ENCODE measurements at places on chromosomes 6 and 20.
A peak's percentile ranks its signal among the peaks of the same experiment; 100 is the strongest.

- no peak for DNase-seq
Measured at GRCh38 chr6:125480571-125480970, 178.8 kb upstream of the HDDC2 start.

- peak; percentile 36 for DNase-seq
Measured at GRCh38 chr20:39019805-39020325, 57.7 kb downstream of the DHX35 start.

GRCh38 chr6:42453031-42453653, 1.4 kb upstream of the TRERF1 start:
- peak; percentile 81 for DNase-seq

DNA sequence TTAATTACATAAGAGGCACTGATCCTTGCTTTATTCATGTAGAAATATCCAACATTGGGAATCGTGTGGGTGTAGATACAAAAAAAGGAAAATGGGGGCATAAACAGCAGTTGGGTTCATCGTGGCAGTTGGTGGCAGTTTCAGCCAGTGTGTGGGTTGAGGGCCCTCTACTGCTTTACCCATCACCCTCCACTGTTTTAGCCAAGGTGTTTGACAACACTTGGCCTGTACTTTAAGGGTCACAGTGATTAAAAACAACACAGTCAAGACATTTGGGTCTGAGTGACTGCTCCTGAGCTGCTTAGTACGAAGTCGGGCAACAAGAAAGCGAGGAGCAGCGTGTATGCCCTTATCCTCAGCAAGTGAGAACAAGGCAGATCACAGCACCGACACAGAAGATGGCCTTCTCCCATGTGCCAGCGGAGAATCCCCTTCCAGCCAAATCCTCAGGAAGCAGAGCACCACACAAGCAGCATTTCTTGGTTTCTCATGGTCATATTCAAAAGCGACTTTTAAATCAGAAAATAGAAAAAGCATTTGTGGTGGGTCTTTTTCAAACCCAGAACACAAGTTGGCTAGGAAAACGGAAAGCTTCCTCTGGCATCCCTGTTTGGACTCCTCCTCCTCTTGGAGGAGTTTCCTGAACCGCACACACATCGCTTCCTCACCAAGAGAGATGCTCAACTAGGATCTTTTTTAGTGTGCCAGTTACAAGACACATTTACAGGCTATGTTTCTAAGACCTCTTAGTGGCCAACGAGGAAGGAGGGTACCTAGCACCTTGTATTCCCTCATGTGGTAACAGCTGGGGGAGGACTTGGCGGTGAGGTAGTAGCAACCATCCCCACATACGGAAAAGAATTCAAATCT, 23.5 kb downstream of the EIF2S2 start:
- DNase-seq = no peak

DNA sequence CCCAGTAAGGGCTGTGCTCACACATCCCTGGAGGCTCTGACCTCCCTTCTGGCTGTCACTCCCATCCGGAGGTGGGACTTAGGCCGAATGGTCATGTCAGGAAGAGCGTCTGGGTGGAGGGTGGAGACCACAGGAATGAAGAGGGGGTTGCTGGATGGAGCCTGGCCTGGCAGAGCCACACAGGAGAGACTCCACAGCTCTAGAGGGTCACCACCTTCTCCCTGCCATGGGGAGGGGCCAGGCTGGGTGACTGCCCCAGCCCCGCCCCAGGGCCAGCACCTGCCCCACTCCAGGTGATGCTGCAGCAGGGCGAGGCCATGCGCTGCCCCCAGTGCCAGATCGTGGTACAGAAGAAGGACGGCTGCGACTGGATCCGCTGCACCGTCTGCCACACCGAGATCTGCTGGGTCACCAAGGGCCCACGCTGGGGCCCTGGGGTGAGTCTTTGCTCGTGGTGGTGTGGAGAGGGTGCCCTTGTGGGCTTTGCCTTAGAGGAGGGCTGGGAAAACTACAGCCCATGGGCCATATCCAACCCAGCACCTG, 20.6 kb downstream of the RBCK1 start:
- DNase-seq = no peak

DNA sequence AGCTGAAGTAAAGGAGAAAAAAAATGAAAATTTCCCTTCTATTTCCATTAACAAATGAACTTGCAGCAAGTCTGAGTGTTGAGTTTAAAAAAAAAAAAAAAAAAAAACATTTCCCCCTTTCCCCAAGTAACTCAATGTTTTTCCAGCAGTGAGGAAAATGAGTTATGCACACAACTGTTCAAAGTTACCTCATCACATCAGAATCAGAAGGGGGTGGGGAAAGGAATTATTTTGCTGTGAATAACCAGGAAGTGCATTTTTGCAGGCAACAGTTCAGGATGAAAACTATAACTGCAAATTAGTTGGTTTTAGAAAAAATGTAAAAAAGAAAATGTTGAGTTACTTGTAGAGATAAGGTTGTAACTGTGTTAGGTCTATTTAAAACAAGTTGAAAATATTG, 568.9 kb upstream of the CITED2 start:
- DNase-seq = no peak

DNA sequence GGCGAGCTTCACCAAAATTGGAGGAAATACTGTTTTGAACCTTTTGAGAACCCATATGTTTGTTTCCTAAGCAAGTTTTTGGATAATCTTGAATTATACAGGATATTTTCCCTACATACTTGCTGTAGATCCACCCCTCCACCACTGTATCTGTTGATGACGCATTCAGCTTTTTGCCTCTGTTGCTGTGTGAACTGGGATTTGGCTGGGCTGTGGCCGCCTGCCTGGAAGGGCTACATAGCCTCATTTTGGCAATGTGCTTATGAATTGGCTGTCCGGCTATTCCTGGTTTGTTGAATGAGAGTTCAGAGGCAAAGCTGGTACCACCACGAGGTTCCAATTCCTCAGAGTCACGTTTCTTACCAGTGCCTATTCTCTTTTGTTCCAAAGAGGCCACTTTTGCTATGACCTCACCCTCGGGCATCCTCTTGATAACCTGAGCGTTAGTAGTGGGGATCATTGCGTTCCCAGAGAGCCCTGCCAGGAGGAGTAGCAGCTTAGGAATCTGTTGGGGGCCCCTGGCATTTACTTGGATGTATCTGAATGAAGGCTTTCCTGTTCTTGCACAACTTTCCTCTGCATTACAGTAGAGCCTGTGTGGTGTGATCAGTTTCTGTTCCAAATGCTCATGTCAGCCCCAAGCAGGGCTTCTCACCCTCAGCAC, 6.4 kb downstream of the FAM83D start:
- DNase-seq = no peak

- DNase-seq = no peak
Measured at GRCh38 chr6:42940493-42941045, 11.3 kb downstream of the CNPY3 start.

- DNase-seq = no peak
Measured at GRCh38 chr6:164396071-164397047, 913.0 kb downstream of the C6orf118 start.

DNA sequence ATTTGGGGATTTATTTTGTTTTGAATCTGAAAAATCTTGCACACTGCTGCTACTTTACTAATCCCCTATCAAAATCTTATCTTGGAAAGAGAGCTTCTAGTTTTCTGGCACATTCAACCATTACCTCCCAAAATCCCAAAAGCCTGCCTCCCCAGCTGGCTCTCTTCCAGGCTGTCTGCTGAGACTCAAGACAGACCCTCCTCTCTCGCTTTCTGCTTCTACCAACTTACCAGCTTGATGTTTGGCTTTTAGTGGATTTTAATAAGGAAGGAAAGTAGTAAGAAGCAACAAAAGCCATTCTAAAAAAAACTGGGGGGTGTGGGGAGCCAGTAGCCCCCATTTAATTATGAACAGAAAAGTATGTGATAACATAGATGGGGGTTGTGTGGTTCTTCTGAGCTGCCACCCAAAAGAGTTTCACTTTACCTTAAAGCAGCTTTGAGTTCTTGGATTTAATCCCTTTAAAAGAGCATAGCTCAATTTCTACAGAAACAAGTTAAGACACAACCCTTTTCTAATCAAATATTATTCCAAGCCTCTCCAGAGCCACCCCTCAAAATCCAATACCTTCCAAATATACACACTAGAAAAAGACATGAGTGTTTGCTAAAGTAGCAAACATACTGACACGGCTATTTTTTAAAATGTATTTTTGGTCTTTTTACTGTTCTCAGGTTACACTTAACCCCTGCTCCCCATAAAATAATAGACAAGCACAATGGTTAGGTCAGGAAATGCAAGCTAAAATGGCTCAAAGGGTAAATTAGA, 71.7 kb downstream of the ATP9A start:
- no peak for DNase-seq

- DNase-seq = no peak
Measured at GRCh38 chr6:42629845-42630244, 66.0 kb downstream of the UBR2 start.

GRCh38 chr6:154705471-154706113, 27.6 kb upstream of the SCAF8 start:
- no peak for DNase-seq

GRCh38 chr20:43092386-43093088, 97.2 kb downstream of the PTPRT start:
- DNase-seq = no peak

DNA sequence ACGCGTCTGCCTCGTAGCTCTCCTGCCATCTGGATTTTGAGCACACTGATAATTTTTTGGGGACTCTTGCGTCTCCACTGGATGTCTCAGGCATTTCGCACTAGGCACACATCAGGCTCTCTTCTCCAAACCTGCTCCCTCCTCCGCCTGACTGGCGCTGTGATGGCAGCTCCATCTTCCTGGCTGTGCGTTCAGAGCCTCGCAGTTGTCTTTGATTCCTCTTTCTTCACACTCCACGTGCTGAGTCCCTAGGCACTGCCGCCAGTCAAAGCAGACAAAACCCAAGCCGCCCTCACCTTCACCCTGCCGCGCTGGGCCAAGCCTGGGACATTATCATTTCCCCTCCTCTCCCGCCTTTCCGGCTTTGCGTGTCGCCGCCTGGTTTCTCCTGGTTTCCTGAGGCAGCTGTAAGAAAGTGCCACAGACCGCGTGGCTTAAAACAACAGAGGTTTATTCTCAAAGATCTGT, 778 bp downstream of the PSMG4 start:
- DNase-seq = peak; percentile 45

DNA sequence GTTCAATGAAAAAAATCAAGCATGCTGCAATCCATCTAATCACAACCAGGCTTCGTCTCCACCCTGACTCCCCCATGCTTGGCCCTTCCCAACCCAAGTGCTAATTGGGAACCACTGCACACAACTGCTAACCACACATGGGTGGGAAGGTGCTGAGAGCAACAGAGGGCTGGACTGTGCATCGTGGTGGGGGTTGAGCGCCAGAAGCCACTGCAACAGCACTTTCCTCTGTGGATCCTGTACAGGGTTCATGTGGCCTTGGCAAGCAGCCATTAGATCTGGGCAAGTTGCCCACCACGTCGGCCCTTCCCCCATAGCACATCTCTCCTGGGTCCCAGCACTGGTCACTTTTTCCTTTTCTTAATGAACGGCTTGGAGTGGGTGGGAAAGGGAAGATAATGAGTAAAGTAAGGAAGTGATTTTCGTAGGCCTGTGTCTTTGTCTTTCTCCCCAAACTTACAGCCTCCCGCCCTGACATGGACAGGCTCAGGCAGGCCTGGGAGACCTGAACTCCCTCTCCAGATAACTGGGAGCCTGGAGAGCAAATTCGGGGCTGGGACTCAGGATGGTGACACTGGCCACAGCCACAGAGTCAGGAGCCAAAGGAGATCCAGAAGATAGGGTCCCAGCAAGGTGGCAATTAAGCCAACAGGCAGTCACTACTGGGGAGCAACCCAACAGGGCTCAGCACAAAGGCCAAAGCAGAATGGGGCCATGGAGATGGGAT, 34.4 kb upstream of the MRPS10 start:
- no peak for DNase-seq

- no peak for DNase-seq
Measured at GRCh38 chr6:90136837-90137568, 159.6 kb downstream of the BACH2 start.

GRCh38 chr6:143119260-143119659, 58.6 kb downstream of the AIG1 start:
- DNase-seq = no peak

DNA sequence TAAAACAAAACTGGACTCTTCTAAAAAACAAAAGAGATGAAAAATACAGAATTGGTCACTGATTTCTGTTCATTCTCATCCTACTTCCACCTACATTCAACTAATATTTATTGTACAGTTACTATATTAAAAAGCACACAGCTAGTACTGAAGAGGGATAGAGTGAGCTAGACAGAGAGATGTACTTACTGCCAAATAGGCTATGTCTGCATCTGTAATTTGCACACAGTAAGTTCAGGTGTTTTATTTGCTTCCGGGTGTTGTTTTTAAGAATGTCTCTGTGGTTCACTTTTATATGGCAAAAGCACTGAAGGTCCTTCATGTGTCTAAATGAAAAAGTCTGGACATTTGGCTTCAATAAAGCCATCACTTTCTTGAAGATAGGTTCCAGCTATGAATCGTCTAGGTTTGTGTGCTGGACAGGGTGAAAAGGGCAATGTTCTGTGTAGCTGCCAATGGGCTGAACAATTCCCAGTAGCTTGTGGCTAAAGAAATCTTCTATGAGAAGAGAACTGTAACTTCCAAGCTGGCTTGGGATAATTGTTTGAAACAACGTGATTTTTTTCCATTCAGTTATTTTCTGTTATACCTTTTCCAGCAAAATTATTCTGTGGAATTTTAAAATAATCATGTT, 47.3 kb downstream of the EPB41L2 start:
- no peak for DNase-seq

DNA sequence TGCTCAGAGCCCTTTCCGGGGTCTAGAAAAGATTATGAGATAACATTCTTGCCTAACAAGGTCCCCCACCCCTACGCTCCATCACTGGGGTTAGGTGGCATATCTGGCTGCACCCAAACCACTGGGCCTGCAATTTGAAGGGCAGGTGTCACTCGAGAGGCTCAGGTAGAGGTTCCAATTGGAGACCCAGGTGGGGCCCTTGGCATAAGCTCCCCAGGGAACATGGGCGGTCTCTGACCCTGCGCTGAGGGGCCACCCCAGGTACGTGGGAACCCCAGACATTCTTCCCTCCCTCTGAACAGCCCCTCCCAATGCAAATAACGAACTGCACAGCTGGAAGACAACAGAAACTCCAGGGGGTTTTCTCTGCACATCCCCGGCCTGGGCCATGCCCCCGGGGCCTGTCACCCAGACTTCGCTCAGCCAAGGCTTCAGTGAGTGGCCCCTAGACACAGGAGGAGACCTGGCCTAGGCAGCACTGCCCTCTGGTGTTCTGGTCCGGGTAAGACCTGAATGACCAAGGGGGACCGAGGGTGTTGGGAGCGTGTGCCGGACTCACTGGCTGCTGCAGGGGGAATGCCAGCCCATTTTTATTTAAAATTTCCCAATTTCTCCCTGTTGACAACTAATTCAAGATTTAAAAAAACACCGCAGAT, 47.5 kb downstream of the DSTN start:
- peak; percentile 62 for DNase-seq

- no peak for DNase-seq
Measured at GRCh38 chr6:98516866-98517265, 317.5 kb upstream of the POU3F2 start.

All from stimulated activated CD4-positive, alpha-beta T cell treated with anti-CD3 and anti-CD28 coated beads, Interleukin-2, amount 100 ng/mL, for 24 hours (primary cell).